Stimulated activated CD8-positive, alpha-beta memory T cell treated with anti-CD3 and anti-CD28 coated beads, Interleukin-7, amount 100 ng/mL, for 1 hour (primary cell): ENCODE measurements at places on chromosomes 7 and 10.

- DNase-seq, result no peak
These were observed 552 bp downstream of the MKX start for GRCh38 chr10:27744802-27745731.

DNA sequence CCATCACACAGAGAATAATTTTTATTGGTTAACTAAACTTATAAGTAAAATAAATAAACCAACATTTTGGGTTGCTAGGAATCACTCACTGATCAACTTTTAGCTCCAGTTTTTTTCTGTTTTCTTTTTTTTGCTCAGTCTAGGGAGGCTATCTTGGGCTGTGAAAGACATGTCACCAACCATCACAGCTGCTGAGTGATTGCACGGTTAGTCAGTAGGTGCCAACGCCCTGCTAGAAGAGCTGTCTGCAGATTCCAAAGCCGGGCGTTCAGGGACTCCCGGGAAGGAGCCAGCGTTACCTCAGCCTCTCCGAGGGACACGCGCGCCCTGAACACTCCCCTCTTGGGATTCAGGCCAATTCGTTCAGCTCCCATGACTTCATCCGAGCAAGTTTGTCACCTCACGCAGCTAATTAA, 604 bp upstream of the STAM start:
- DNase-seq, result no peak

DNA sequence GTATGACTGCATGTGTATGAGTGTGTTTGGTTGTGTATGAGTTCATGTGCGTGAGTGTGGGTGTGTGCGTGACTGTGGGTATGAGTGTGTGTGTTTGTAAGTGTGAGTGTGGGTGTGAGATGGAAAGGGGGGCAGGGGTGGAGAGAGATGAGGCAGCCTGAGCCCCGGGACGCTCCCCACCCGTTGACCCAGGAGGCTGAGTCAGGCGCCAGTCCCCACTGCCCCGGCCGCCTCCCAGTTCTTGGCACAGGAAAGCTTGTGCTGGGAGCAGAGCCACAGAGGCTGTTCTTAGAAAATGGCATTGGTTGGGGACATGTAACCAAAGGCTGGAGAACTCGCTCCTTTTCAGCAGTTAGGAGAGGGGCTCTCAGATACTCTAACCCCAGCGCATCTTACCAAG, 27.8 kb upstream of the NUB1 start:
- no peak for DNase-seq

- DNase-seq, result no peak
These were observed 4.8 kb upstream of the VCL start for GRCh38 chr10:73992899-73993788.

DNA sequence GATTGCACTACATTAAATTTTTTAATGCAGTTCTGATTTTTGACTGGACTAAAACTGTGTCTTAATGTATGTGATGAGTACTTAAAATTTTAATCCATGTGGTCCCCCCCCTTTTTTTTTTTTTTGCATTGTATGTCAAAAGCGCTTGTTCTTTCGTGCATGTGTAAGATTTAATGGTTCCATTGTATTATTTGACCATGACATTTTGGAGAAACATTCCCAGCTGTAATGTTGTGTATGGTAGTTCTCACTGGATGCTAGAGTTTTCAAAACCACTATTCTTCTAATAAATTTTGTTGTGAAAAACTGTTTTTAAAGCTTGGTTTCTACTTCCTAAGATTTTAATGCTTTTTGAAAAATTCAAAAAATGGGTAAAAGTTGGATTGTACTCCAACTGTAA, 132.0 kb downstream of the LCOR start:
- no peak for DNase-seq

- DNase-seq, result no peak
These were observed 385.6 kb downstream of the PLXNA4 start for GRCh38 chr7:132190683-132191082.

- DNase-seq, result no peak
These were observed 167.3 kb upstream of the SHH start for GRCh38 chr7:155979566-155979965.

- DNase-seq, result no peak
These were observed 417.3 kb downstream of the RPS24 start for GRCh38 chr10:78450807-78451485.

- DNase-seq, result no peak
These were observed 143.2 kb upstream of the MEOX2 start for GRCh38 chr7:15829691-15830090.

GRCh38 chr10:16698461-16698860, 118.8 kb downstream of the RSU1 start:
- no peak for DNase-seq

- no peak for DNase-seq
These were observed 310.4 kb downstream of the HGF start for GRCh38 chr7:81459485-81459884.

- DNase-seq, result no peak
These were observed 19.6 kb upstream of the EFCAB10 start for GRCh38 chr7:105600720-105601550.
